COLO829 (cell line): ENCODE measurements at places on chromosomes 11 and 22.

DNA sequence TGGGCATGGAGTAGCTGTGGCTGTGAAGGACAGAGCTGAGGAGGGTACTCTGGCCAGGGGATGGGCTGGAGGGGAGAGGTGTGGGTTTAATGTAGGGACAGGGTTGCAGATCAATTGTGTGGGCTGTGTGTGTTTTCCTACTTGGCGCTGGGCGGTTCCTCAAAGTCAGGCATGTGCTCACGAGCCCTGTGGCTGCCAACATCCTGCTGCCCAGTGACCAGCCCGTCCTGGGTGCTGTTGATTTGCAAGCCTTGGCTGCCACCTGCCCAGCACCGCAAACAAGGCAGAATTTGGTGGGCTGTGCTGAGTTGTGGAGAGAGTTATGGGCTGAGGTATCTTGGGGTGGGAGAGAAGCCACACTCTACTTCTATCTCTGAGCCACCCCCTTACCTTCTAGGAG is 69.2 kb downstream of the SCN3B start:
- DNase-seq = no peak

DNA sequence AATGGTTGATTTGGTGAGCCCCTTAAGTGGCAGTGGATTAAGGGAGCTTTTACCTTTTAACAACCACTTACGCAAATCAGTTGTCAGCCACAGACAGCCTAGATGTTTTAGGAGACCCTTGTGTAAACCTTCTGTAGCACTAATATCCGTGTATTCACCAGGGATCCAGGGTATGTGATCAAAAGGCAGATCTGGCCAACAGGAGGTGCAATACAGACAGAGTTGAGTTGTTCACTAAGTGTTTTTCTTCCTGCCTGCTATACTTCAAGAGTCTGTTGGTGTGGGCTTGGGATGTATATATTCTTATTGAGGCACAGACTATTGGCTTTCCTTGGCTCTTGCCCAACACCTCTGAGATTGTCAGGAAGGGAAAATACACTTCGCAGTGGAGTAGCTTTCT is 175.1 kb downstream of the FAT3 start:
- no peak for DNase-seq

DNA sequence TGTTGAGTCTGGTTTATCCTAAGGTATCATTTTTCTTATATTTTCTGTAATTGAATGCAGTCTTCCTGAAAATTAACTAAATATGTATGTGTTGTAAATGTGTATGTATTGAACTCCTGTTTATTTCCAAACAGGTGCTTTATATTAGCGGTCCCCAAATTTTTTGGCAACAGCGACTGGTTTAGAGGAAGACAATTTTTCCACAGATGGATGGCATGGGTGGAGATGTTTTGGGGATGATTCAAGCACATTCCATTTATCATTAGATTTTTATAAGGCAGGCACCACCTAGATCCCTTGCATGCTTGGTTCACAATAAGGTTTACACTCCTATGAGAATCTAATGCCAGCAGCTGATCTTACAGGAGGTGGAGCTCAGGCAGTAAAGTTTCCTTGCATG is 210.5 kb upstream of the ANO3 start:
- no peak for DNase-seq

- no peak for DNase-seq
These were observed 598.2 kb upstream of the ANO3 start for GRCh38 chr11:25733777-25734176.

DNA sequence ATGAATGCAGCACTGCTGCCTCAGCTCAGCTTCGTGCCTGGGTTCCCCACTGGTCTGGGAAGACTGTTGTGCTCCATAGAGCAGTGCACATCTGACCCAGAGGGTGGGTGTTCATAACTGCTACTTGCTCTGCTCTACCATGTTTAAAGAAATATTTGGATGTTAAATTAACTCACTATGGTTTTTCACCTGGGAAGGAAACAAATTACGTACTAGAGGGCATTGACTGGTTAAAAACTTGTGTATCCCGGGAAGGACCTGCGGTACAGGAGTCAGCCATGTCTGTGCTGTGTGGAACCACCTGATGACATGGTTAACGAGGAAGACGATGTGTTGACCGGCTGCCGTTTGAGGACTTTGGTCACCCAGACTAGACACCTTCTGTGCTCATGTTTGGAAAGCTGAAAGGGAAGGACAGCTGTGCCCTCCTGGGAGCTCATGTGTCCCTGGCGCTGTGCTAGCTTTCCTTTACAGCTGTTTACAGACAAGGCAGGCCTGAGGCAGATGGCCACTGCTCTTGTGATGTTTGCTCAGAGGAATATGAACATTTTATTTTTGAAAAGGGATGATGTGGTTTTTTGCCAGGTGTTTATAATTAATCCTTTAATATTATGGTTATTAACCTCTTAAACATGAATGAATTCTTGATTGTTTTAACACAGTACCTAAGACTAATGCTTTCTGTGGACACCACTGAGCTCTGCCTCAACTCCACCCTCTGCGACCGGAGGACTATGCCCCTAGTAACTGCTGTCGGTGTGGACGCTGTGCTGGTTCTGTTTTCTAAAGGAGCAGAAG is 14.3 kb upstream of the AIFM3 start:
- no peak for DNase-seq

GRCh38 chr11:125176866-125177265 is 12.3 kb downstream of the PKNOX2 start:
- no peak for DNase-seq

- no peak for DNase-seq
These were observed 40.9 kb upstream of the MYEOV start for GRCh38 chr11:69253028-69253427.

DNA sequence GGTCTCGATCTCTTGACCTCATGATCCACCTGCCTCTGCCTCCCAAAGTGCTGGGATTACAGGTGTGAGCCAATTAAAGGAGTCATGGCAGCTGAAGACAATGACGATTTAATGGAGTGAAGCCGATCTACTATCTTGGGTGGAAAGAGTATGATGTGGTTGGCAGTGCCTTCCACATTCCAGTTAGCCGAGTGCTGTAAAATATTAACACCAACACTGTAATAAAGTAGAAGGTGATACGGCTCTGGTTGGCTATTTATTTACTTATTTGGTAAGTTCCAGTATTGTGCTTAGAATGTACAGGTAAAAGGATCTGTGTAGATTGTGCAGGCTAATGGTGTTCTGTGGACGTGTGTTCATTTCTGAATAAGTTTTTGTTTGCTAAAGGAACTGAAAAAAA is 149.6 kb upstream of the MTMR2 start:
- DNase-seq = no peak

GRCh38 chr11:111663820-111664219 is 61.6 kb downstream of the SIK2 start:
- DNase-seq = no peak

DNA sequence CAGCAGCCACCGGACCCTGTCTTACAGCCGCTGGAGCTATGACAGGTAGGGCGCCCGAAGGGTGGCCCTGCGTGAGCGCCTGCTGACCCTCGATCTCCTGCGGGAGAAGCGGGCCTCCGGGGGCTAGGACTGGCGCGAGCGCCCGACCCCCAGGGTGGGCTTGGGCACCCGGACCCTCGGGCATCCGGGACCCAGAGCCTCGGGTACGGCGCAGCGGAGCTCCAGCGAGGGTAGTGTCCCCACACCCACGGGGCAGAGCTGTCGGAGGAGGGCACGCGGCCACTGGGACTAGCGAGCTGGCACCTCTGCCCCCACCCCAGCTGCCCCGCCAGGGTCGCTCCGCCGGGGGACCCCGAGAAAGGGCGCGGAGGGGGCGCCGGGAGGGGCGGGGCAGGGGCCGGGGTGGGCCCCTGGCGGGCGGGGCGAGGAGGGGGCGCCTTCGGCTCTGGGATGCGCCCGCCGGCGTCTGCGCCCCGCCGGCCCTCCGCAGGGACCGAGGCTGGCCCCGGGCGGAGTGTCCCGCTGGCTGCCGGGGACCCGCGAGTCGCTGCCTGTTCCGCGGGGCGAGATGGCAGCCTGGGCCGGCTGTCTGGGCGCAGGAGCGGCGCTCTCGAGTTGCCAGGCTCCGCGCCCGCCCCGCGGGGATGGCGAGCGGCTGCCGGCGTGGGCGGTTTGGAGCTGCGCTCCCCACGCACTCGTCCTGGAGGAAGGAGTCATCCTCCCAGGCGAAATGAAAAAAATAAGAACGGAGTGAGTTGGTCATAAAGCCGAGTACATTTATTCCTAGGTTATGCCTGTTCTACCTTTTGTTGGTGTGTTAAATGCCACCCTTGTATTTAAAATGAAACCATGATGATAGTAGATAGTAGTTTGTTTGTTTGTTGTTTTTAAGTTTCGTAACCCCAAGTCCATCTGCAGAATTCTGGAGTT is 32.4 kb downstream of the EIF3F start:
- peak; percentile 14 for DNase-seq

DNA sequence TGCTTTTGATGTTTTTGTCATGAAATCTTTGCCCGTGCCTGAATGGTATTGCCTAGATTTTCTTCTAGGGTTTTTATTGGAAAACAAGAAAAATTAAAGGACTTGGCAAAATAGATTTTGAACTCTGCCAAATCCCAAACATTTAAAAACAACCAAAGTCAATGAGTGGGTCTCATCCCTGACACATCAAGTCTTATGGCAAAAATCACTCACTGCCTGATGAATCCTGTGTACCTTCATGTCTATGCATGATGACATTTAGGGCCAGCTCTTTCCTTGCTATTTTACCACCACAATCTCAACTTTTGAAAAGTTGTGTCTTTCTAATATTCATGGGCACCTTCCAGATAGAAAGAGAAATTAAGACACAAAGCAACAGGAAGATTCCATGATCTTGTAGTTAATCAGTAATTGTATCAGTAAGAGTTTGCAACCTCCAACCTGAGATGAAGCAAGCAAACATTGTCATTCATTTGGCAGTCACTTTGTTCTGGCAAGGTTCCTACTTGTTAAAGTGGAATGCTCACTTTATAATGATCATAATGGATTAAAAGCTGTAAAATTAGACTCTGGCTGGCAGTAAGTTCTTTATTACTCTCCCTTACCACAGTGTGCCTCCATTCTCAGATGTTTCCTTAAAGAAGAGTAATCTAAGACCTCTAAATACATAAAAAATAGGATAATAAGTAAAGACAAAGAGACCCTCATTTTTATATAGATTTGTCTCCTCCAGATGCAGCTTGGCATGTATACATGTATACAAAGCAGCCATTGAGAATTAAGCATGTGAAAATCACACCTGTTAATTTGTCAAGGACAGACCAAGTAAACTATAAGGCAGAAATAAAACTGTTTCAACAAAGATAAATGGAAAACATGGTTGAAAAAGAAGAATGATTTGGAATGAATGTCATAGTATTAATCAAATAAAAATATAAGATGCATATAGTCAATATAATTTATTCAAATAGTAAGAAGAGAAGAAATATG is 51.6 kb downstream of the ETS1 start:
- DNase-seq = no peak

DNA sequence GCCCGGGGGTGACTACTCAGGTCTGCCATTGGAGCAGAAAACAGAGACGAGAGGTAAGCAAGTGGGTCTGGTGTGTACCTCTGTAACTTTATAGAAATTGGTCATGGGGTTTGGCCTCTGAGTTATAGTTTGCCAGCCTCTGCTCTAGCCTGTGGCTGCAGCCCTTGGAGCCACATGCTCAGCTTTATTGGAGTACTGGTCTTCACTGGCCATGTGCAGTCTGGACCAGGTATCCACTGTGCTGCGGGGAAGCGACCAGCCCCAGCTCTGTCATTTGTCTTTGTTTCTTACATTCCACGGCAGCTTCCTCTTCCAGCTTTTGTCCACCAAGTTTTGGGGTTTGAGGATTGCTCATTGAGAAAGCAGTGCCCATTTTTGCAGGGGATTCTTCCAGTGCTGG is 453.4 kb downstream of the TBC1D22A start:
- no peak for DNase-seq

DNA sequence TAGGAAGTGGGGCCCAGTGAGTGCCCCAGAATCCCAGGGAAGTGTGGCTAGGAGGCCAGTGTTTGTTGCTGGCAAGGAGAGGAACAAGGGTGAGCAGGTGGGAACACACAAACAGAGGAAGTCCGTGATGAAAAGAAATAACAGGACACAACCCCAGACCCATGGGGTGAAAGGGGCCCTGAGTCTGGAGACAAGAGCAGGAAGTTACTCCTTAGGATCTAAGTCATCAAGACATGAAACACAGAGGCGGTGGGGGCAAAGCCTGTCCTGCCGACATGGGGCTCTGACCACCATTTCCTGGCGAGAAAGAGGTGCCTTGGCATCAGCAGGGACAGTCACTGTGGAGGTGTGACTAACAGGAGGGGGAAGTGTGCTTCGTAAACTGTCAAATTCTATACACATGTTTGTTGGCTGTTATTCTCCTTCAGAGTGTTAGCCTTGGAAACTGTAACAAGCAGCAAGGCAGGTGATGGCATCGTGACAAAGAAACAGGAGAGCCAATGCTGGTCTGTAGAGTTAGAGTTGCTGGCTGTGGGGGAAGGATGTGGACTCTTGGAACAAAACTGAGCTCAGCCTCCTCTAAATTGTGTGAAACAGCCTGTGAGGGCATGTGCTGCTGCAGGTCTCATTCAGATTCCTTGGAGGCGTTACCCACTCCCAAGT is 21.7 kb downstream of the CHST1 start:
- DNase-seq = no peak

DNA sequence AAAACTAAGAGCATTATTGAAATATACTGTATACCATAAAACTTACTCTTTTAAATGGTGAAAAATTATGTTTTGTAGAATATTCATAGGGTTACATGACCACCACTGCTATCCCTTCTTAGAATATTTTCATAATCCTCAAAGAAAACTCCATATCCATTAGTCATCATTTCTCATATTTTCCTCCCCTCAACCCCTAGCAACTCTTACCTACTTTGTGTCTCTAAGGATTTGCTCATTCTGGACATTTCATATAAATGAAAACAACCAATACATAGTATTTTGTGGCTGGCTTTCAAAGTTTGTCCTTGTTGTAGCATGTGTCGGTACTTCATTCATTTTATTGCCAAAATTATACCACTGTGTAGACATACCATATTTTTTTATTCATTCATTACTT is 863.8 kb downstream of the KCNA4 start:
- DNase-seq = no peak

DNA sequence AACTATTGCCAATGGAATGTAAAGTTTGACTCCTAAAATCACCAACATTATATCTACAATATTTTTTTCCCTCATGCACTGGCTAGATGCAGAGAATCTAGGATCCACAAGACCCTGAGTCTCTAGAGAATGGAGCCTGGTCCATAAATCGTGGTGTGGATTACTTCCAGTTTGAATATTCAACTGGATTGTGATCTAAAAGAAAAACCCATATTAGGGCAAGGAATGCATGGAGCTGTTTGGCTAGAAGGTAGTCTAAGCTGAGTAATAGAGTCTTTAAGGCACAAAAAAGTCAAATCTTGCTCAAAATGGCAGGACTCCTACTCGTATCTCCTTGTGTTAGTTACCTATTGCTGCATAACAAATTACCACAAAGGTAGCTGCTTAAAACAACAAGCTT is 9.4 kb upstream of the MS4A5 start:
- DNase-seq = no peak

- no peak for DNase-seq
These were observed 110.2 kb upstream of the SESN3 start for GRCh38 chr11:95341221-95341620.
